ENCODE measurements at places on chromosomes 2 and 18. TPM values are rescaled to one million over a fixed set of nuclear protein-coding genes. Genes with fewer than 3 reads are reported as not detected.

The RGPD3 gene
- total RNA-seq, result 0.85 TPM

The IL36G gene
- not detected for total RNA-seq

The UGT1A10 gene
- not detected for total RNA-seq

The CMPK2 gene
- total RNA-seq, result 0.38 TPM

The MYCN gene
- not detected for total RNA-seq

The CFAP221 gene
- total RNA-seq, result under 0.01 TPM

The CRYGD gene
- not detected for total RNA-seq

The MBD5 gene
- 15.8 TPM for total RNA-seq

The SLC14A1 gene
- total RNA-seq, result 32.1 TPM

The C2orf66 gene
- under 0.01 TPM for total RNA-seq

The COQ10B gene
- total RNA-seq, result 68.2 TPM

The DARS1 gene
- total RNA-seq, result 117 TPM

The C2orf80 gene
- total RNA-seq, result not detected

The STPG4 gene
- under 0.01 TPM for total RNA-seq

The NAT8 gene
- not detected for total RNA-seq

The GRB14 gene
- total RNA-seq, result 12.8 TPM

The POTEC gene
- under 0.01 TPM for total RNA-seq

The HSBP1L1 gene
- 0.77 TPM for total RNA-seq

The TUBA4A gene
- 38.0 TPM for total RNA-seq

The GAREM1 gene
- total RNA-seq, result 3.9 TPM

The IL1F10 gene
- not detected for total RNA-seq

The CDK5R2 gene
- total RNA-seq, result not detected

The PLEK gene
- under 0.01 TPM for total RNA-seq

The APCDD1 gene
- 0.19 TPM for total RNA-seq

The NEU4 gene
- 0.28 TPM for total RNA-seq

The CRYBA2 gene
- total RNA-seq, result not detected

The RIT2 gene
- total RNA-seq, result not detected

The GCG gene
- total RNA-seq, result not detected

The CNNM4 gene
- 2.7 TPM for total RNA-seq

The KLHL41 gene
- total RNA-seq, result 0.38 TPM

The BMP10 gene
- total RNA-seq, result not detected

The REG1B gene
- not detected for total RNA-seq

All from regular cardiac myocyte (primary cell).